Gastrocnemius medialis (tissue), 4 donors: ENCODE measurements at places on chromosomes 7 and 10.

- no peak for DNase-seq
These were observed 114.1 kb upstream of the WNT16 start for GRCh38 chr7:121214657-121215056.

DNA sequence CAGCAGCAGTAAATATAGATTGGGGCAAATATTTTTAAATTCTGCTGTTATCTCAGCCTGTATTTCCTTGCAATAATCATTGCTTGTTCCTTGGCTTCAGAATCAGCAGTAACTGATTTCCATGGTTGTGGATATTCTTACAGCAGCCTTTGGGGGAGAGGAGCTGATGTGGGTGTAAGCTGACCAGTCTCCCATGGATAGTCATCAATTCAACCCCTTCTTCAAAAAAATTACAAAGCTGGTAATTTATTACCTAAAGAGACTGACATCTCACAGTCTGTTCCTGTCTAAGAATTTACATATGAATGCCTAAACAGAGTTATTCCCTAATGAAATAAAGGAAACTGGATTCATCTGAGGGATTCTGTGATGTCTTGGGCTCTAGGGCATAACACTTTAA is 103.1 kb upstream of the CABCOCO1 start:
- DNase-seq = no peak

DNA sequence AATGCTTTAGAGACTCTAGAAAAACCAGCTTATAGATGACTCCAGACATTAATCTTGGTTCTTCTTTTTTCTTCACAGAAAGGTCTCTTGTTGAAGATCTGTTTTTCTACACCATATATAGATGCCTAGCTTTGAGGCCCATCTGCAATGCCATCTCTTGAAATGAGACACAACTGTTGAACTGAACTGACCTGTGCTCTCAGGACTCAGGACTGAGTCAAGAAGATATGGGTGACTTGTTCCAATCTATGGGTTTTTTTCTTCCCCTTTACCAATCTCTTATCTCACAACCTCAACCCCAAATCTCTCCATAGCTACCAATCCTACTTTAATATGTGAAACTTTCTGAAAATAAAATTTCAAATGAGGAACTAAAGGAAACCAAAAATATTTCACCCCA is 194.7 kb downstream of the SNX13 start:
- DNase-seq = no peak

GRCh38 chr10:79093658-79094411 is 25.1 kb downstream of the ZMIZ1 start:
- peak; percentile 92 for DNase-seq

DNA sequence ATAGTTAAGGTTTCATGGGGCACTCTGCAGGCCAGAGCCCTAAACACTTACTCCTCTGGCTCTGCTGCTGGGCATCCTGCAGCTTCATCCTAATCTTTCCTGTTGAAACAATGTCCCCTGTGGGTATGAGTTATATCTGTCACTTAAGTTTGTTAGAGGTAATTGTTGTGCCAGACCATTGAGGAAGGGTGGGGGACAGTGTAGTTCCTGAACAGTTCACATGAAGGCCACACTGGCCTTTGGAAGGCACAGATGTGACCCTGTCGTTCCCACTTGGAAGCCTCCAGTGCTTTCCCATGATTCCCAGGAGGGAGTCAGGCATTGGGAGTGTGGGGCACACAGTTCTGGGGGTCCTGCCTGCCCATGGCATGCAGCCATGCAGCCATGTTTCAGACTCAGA is 65.3 kb downstream of the WDFY4 start:
- no peak for DNase-seq

DNA sequence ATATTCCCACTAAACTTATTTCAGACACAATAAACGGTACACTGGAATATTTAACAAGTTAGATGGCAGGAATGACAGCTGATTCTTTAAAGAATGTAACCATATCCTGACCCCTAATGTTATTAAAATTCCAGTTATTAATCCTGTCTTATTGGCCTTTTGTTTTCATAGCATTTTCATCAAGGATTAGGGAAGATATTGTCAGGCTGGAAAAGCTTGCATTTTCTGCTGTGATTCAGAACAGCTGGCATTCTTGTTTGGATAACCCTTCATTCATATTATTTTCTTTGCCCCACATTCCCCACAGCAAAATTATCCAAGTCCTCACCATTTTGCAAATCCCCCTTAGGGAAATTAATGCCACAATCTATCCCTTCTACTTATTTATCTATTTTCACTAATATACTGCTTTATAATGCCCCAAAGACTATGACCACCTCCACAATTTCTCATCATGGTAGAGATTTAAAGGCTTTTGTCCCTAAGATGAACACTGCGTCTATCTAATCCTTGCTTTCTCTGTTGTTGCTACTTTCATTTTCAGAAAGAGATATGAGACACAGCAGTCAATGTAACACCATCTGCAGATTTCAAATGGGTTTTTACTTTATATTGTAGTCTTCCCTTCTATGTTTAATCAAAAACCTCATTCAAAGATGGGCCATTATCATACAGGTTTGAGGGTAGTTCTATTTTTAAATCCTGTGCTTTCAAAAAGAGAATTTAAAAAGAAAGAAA is 475.1 kb downstream of the PARD3 start:
- no peak for DNase-seq

DNA sequence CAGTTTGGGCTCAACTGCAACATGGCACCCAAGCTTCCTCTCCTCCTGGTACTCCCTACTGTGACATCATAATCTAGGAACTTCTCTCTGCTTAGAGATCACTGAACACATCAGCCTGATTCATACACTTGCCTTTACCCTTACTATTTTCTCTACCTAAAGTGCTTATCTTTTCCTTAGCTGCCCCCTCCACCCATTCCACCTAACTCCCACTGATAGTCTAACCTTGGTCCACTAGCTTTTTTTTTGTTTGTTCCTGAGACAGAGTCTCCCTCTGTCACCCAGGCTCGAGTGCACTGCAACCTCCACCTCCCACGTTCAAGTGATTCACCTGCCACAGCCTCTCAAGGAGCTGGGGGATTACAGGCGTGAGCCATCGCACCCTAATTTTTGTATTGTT is 15.9 kb downstream of the CUL2 start:
- no peak for DNase-seq

DNA sequence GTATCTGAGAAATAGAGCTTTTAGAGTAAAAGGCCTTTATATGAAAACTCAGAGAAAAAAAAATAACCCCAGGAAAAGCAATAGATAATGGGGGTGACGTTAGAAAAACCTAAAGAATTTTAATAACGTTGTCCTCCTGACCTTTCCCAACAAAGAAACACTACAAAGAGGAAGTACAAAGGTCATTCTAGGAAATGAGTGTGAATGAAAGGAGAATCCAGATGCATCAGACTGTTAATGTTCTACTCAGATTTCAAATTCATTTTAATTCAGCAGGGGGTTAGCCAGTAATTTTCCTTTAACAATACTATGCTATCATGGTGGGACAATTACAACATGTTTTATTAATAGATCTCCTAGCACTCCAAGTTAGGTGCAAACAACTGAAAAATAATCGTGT is 73.8 kb upstream of the CDK1 start:
- DNase-seq = no peak

DNA sequence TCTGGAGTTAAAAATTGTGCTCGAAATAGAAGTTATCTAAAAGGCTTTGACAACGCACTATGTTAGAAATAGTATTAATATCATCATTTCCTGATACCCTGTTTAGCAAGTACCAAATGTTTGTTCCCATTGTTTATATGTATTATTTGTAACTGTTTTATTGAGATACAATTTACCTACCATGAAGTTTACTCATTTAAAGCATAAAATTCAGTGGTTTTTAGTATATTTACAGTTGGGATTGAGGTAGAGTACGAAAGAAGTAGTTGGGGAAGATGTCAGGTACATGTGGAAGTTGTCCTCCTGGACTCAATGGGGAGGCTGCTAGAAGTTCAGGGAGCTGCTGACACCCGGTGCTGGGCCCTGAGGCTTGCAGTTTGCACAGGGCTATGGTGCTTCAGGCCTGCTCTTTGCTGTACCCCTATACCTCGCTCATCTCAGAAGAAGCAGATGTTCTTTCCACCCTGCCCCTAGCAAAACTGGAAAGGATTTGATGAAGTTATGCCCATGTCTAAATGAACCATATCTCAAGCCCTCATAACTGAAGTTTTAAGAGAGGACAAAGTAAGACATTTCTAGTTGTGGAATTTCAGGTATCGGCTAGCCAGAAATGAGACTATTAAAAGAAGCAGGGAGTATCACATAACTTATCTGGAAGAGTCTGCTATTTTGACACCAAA is 25.2 kb upstream of the WNT16 start:
- DNase-seq = no peak

GRCh38 chr7:44217852-44218402 is 17.1 kb downstream of the YKT6 start:
- DNase-seq = peak; percentile 9

GRCh38 chr7:74455291-74455804 is 1.6 kb downstream of the GTF2IRD1 start:
- peak; percentile 91 for DNase-seq

- no peak for DNase-seq
These were observed 822.1 kb upstream of the SORCS1 start for GRCh38 chr10:107986571-107986970.

DNA sequence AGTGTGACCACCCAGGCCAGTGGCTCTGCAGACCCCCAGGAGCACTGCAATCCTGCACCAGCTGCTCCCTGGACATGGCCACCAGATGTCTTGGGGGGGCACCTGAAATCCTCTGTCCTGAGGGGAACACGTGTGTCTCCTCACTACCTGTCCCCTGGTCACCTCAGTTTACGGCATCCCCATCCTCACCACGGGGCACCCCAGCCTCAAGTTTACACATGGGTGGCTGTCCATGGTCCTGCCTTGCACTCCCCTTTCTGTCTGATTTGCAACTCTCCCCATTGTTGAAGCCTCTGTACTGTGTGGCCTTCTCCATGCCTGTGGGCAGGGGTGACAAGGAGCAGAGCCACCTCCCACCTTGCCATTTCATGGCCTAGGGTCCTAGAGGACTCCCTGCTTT is 67.2 kb downstream of the RAMP3 start:
- no peak for DNase-seq

GRCh38 chr7:121953164-121953563 is 80.2 kb downstream of the PTPRZ1 start:
- DNase-seq = no peak

GRCh38 chr7:113366122-113366521 is 247.8 kb upstream of the SMIM30 start:
- no peak for DNase-seq

GRCh38 chr10:118204292-118204943 is 137.7 kb downstream of the FAM204A start:
- DNase-seq = no peak

GRCh38 chr7:47428768-47429472 is 153.0 kb downstream of the TNS3 start:
- no peak for DNase-seq

DNA sequence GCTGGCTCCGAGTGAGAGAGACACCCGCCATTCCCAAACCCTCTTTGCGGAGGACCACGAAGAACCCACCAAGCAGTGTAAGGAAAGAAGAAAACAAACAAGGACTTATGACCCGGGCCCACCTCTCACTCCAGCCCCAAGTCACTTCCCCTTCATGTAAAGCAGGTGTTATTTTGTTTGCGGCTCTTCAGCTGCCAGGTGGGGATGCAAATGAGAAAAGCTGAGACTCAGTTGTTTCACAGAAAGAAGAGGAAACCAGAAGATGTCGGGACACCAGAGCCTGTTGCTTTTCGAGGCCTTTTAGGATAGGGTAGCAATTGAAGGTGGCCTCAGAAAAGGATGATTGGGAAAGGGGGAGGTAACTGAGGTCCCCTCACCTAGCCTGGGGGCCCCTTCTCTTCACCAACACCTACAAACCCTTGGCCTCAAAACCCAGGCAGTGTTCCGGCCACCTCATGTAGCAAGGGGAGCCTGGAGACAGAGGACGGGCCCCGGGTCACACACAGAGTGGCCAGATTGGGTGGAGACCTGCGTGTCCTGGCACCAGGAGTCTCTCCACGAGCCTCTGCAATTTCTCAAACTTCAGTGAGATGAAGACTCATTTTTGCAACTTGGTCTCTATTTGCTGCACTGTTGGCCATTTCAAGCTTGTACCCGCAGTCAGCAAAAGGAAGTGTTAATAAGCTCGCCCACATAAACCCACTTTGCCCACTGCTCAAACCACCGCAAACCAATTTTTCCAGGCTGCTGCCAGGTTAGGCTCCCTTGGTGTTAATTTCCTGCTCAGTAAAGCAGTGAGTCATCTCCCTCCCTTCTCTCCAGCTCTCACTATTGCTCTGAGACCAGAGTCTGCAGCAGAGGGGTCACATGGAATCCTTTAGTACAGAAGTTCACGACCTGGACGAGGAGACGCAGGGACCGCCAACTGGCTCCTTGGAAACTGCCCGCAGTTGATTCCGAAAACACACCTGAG is 45.5 kb downstream of the AOC1 start:
- no peak for DNase-seq

GRCh38 chr7:3089493-3089892 is 45.8 kb upstream of the CARD11 start:
- DNase-seq = no peak

- DNase-seq = no peak
These were observed 42.9 kb upstream of the GTF2IRD1 start for GRCh38 chr7:74410772-74411171.

GRCh38 chr10:21481407-21481806 is 44.1 kb downstream of the SKIDA1 start:
- no peak for DNase-seq

- no peak for DNase-seq
These were observed 295.3 kb upstream of the COBL start for GRCh38 chr7:51611937-51612336.

DNA sequence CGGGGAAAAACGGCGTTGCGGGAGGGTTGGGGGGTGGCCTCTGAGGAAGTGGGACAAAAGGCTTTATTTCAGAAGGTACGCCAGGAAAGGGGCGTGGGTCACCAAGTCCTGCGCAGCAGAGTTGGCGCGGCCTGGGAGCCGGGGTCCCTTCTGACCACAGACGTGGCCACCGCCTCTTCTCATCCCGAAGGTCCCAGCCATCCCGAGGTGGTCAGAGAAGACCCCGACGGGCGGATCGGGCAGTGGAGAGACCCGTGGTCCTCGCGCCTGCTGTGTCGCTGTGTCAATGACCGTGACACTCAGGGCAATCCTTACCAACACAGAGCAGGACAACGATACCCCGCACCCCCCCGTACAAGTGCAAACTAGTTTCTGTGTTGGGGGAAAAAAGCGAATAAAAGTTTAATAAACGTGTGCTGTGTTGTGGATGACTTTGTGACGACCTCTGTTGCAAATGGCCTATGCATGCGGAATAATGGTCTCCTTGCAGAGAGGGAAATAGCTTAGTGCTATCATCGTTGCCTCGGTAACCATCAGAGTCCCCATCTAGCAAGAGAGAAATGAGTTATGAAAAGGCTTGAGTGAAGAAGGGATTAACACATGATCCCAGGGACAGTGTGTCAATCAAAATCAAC is 19.4 kb upstream of the GATA3 start:
- no peak for DNase-seq

- no peak for DNase-seq
These were observed 302.2 kb upstream of the CACNA2D1 start for GRCh38 chr7:82745820-82746219.

- DNase-seq = no peak
These were observed 284.9 kb downstream of the FGFR2 start for GRCh38 chr10:121313119-121313875.

DNA sequence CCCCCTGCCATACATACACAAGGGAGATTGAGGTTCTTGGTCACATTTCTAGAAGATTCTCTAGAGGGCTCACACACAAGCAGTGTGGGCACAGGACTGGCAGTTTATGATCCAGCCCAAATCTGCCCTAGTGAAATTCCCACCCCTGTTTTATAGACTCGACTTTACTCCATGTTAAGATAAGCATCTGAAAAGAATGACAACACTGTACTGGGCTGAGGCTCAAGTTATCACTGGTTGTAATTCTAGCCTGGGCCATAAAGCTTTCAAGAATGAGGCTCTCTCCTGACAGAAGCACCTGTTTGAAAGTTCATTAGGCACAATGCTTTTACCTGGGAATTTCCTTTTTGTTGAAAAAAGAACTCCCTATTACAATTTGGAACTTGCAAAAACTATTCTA is 195.6 kb upstream of the GLI3 start:
- DNase-seq = no peak
